Stimulated activated CD8-positive, alpha-beta memory T cell treated with anti-CD3 and anti-CD28 coated beads, Interleukin-7, amount 100 ng/mL, for 48 hours (primary cell): ENCODE measurements at places on chromosomes 13 and 19.

GRCh38 chr19:34173193-34173956 is 1.1 kb downstream of the LSM14A start:
- DNase-seq, result no peak

DNA sequence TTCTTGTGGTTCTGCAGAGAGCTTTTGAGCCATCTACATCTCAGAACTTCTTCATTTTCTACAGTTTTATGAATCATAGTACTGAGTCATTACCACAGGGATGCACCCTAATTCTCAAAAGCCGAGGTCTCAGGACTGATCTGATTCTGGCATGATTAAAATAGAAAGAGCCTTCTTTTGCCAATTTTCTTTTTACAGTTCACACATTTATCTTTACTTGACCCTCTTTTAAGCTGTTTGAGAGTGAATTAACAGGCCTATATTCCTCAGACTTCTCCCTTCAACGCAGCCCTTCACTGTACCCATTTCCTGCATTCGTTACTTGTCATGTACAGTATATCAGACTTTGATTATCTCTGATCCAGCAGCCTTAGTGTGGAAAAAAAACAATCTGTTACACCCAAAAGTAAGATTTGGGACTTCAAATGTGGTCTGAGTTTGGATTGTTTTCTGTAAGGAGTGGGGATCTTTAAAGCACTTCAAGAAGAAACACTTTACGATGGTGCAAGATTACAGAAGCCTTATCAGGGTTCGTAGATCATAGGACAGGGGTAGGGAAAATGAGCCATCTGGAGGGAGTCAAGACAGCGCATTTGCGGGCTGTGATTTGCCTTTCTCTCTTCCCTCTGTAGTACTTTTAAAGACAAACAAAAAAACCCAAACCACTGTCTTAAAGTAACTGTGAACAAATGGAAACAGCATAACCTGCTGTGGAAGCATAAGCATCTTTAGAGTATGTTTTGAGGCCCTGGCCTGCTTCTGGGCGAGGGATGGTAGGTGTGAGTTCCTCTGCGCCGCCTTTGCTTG is 15.3 kb upstream of the GPR183 start:
- DNase-seq, result no peak

GRCh38 chr13:33045851-33046592 is 29.8 kb downstream of the KL start:
- no peak for DNase-seq

- DNase-seq, result no peak
These were observed 156.3 kb downstream of the SLITRK5 start for GRCh38 chr13:87827479-87827878.

- DNase-seq, result no peak
These were observed 23.0 kb downstream of the PPP1R37 start for GRCh38 chr19:45115809-45116615.

- DNase-seq, result no peak
These were observed 427.2 kb downstream of the COG6 start for GRCh38 chr13:40082639-40083038.

- DNase-seq, result no peak
These were observed 1227.9 kb upstream of the SPRY2 start for GRCh38 chr13:81568824-81569223.
